ENCODE measurements at places on chromosomes 3 and 15.

DNA sequence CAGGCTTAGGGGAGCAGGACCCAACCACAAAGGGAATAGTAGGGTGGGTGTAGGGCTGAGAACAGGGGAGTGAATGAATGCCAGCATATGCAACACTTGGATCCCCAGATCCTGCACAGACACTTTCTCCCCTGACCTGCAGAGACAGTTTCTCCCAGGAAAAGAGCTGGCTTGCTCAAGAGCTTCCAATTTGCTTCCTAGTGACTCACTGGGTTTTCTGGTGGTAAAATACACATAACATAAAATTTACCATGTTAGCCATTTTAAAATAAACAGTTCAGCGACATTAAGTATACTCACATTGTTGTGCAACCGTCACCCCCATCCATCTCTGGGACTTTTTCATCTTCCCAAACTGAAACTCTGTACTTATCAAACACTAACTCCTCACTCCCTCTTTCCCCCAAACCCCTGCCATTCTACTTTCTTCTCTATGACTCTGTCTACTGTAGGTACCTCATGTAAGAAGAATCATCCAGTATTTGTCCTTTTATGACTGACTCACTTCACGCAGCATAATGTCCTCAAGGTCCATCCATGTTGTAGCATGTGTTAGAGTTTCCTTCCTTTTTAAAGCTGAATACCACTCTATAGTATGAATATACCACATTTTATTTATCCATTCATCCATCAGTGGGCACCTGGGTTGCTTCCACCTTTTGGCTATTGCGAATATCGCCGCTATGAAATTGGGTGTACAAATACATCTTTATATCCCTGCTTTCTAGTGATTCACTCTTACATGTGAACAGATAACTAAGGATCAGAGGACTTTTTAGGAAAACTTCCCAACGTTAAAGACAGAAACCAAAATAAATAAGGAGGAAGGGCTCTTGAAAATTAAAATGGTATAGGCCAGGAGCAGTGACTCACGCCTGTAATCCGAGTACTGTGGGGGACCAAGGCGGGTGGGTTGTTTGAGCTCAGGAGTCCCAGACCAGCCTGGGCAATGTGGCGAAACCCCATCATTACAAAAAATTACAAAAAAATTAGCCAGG, 95.6 kb upstream of the TJP1 start:
- no peak for DNase-seq

DNA sequence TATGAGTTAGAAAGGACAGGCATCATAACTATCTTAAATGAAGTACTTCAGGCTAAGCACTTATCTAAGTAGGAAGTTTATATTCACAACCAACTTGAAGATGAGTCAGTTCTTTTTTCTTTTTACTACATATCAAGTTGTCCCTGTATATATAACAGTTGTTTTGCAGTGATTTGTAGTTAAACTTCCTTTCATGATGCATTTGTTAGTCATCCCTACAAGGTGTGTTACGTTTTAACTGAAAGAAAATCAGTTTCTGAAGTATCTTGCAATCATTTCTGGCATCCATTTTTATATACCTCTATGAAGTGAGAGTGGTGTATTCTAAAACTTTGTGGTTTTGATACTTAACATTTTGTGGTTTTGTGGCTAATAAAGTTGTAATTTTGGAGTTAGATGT, 46.1 kb downstream of the ZFAND6 start:
- no peak for DNase-seq

GRCh38 chr3:124178531-124178930, 186.6 kb upstream of the ROPN1 start:
- no peak for DNase-seq

DNA sequence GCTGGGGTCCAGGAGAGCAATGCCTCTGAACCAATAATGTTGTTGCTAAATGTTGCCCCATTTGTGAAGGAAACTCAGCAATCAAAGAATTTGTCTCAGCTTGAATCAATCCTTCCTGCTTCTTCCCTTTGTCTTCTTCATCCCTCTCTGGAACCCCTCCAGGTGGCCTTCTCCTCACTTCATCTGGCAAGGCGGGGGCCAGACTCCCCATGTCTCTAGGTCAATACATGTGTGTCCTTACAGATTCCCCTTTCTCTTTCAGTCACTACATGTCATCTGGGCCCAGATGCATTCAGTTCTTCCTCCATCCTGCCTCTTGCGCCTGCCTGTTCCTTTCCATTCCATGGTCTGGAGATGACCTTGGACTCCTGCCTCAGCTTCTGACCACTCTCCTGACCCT, 8.0 kb upstream of the LTF start:
- no peak for DNase-seq

- no peak for DNase-seq
These were observed 353.9 kb upstream of the KCNMB2 start for GRCh38 chr3:178182337-178182779.

- no peak for DNase-seq
These were observed 238.8 kb downstream of the OPA1 start for GRCh38 chr3:193831495-193832455.

DNA sequence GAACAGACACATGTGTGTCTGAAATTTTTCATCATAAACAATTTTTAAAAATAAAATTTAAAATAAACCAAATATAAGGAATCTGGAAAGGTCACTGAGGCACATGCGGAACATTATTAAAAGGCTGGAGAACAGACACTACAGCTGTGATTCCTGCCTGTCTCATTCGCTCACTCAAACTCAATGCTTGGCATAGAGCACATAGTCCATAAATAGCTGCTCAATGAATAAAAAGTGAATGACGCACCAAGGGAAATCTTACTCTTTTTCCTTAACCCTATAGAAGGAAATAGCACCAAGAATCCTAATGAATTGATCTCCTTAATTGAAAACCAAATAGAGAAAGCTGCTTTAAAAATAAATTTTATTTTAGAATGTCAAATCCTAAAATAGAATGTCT, 98.4 kb downstream of the FSIP1 start:
- no peak for DNase-seq

GRCh38 chr3:135197246-135197645, 402.2 kb downstream of the EPHB1 start:
- DNase-seq: no peak

- DNase-seq: no peak
These were observed 72.2 kb downstream of the SMAD6 start for GRCh38 chr15:66774001-66774814.

GRCh38 chr15:25464784-25465183, 26.0 kb upstream of the UBE3A start:
- DNase-seq: no peak

- no peak for DNase-seq
These were observed 21.3 kb upstream of the RSL24D1 start for GRCh38 chr15:55218056-55218455.

DNA sequence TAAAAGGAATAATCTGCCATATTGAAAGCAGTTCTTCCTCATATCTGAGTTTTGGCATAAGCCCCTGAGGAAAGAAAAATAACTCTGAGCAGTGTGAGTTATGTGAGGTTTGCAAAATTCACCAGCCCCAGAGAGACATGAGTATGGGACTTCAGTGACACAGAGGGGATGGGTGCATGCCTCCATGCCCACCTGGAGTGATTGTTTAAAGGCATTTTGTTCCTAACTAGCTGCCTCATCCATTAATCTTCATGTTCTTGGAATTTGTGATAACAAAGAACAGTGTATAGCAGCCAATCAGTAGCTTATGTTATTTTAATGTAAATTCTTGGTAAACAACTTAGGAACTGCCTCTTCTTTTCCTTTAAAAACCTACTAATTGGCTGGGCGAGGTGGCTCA, 11.1 kb upstream of the ESYT3 start:
- no peak for DNase-seq

DNA sequence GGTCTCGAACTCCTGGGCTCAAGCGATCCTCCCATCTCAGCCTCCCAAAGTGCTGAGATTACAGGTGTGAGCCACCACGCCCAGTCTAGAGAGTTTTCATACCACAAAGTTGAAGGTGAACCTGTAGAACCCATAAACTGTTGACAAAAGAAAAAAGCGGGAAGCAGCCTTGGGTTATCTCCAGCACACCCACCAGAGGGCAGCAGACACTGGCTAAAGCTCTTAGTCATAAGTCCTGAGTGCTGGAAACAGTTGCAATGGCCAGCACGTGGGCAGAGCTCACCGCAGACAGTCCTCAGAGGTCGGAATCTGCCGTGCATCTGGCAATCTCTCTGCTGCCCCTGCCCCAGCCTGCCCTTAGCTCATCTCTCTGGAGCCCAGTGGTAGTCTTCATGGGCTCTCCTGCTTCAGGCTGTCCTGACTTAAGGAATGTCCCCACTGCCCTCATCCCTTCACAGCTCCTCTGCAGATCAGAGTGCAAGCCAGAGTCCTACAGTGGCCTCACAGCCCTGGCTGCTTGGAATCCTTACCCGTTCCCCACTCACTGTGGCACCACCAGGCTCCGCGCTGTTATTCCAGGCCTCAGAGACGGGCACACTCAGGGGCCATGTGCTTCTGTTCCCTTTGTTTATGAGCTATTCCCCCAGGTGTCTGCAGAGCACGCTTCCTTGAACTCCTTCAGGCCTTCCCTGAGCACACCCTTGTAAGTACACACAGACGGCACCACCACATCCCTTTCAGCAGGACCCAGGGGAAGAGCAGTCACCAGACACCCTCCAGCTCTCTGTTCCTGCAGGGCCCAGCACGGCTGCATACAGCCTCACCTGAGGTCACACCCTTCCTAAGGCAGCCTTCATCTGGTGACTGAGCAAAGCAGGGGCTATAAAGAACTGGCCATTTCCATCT, 8.8 kb upstream of the ELP6 start:
- DNase-seq: peak; percentile 52

DNA sequence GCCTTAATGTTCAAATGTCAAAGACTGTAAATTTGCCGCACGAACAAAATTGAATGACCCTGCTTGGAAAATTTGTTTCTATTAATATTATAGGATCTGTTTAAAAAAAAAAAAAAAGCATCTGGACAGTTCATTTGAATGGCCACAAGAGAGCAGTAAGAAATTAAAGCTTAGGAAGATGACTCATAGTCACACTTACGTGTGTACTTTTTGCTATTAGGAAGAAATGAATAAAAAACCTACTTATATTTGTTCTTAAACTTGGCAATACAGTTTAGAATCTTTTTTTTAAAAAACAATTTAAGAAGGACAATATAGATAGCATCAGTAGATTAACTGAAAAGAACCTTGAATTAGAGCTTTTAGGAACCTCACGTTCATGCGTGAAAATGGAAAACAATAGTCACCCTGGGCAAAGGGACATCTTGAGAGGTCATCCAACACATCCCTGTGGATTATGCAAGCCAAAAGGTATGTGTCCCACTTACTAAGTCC, 621.8 kb downstream of the MECOM start:
- DNase-seq: no peak
